Stimulated activated CD8-positive, alpha-beta memory T cell treated with anti-CD3 and anti-CD28 coated beads, Interleukin-7, amount 100 ng/mL, for 1 hour (primary cell): ENCODE measurements at places on chromosomes 2 and 18.

GRCh38 chr2:128304715-128305554, 13.7 kb downstream of the HS6ST1 start:
- no peak for DNase-seq

GRCh38 chr2:12399240-12399639, 317.5 kb upstream of the TRIB2 start:
- DNase-seq: no peak

DNA sequence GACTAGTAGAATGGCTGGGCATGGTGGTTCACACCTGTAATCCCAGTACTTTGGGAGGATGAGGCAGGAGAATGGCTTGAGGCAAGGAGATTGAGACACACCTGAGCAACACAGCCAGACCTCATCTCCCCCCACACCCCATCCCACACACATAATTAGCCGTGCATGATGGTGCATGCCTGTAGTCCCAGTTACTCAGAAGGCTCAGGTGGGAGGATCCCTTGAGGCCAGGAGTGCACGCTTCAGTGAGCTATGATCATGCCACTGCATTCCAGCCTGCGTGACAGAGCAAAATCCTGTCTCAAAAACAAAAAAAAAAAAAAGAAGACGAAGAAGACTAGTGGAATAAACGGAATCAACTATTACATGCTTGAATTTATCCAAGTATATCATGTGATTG, 150.0 kb downstream of the STK39 start:
- DNase-seq: no peak

DNA sequence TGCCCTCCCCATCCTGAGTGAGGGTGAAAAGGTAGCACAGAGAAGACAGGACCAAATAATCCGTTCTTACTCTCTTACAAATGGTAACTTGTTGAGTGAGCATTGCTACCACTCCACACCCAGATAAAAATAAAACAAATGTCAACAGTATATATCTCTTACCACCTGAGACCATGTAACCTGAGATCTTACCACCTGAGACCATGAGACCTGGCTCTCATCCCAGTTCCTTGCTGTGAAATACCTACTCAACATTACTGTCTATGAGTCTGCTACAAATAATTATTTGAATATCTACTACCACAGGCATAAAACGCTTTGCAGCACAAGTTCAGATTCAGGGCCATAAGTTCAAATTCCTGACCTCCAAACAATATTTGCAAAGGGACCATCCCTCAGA, 234.7 kb downstream of the C1D start:
- DNase-seq: no peak

GRCh38 chr2:174153757-174154680, 94.3 kb downstream of the OLA1 start:
- no peak for DNase-seq

DNA sequence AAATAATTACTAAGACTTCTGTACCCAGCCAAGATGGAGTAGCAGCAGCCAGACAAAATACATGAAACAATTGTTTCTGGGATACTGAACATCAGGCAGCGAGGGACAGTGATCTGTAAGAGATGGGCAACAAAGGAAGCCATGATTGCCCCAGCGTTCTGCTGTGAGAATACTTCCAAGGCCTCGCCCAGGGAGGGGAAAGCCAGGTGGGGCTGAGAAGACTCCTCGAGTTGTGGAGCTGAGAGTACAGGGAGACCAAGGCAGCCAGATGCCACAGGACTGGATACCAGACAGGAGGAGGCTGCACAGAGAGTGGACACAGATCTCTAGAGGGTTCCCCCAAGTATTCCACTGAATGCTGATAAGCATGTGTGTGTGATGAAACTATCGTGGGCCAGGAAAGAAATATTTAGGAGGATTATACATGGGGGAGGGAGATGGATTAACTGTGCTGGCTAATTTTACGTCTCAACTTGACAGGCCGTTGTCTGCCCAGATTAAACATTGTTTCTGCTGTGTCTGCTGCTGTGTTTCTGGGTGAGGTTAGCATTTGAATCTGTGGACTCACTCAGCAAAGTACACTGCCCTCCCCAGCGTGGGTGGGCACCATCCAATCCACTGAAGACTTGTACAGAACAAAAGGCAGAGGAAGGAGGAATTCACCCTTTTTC, 10.2 kb upstream of the LIMS2 start:
- DNase-seq: no peak

DNA sequence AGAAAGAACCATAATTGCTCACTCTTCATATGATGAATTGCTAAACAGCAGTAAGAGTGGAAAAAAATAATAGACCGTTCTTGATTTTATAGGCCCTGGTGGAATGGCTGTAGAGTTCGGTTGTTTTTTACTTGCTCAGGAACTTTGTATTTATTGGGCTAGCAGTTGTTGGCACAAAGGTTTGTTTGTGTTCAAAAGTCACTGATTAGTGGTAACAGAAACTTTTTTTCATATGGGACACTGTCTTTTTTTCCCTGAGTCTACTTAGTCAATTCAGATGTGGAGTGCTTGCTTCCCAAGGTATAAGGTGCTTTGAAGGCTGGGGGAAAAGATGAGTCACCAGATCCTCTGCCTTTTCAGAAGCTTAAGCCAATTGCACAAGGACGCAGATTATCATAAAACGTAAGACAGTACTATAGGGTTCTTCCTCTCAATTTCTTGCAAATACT, 25.8 kb downstream of the PHLPP1 start:
- no peak for DNase-seq

DNA sequence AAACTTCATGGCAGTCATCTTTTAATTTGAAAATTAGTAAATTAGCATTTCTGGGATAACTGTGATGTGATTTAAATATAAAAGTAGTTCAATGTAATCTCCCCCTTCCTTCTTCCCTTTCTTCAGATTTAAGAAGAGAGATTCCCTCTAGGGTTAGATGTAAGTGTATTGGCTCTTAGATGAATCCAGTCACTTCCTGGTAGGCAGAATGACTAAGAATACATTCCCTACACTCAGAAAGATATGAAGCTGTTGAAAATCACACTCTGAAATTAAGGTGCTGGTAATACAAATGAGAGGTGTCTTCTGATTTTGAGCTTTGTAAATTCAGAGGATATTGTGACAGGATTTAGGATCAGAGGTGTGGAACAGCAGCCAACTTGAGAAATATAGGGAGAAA, 71.6 kb downstream of the TDRD15 start:
- no peak for DNase-seq

- DNase-seq: no peak
Measured at GRCh38 chr2:151947813-151948165, 119.6 kb upstream of the ARL5A start.

GRCh38 chr2:12302691-12303090, 414.0 kb upstream of the TRIB2 start:
- DNase-seq: no peak

DNA sequence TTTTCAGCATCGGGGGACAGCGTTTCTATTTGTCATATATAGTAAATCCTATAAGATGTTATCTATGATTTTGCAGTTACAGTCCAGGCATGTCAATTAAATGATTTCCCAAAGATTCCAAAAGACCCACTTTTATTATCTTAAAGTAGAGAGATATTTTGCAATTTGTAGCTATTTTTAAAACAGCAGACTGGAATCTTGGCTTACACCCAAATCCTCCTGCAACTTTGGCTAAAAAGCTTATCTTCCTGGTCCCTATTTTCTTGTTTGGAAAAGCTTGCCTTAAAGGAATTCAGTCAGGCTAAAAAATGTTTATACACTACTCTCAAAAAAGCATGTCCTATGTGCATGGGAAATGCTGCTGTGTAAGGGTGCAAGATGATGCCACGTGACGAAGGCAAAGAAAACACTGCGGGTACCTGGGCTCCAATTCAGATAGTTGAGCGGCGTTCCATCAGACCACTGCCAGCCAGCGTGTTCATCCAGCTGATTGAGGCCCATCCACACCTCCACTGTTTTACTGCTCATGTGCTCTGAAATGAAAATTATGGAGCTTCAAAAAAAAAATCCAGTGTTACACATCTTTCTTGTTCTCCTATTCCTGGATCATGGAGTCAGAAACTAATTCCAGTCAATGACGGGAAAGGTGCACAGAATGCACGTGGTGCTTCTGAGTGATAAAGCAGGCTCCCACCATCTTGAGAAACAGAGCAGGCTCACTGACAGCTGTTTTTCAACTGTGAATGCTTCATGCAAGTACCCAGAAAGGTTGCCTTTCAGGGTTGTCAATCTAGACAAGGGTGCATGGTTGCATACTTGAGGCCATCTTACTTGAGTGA, 33.8 kb downstream of the PLA2R1 start:
- no peak for DNase-seq

DNA sequence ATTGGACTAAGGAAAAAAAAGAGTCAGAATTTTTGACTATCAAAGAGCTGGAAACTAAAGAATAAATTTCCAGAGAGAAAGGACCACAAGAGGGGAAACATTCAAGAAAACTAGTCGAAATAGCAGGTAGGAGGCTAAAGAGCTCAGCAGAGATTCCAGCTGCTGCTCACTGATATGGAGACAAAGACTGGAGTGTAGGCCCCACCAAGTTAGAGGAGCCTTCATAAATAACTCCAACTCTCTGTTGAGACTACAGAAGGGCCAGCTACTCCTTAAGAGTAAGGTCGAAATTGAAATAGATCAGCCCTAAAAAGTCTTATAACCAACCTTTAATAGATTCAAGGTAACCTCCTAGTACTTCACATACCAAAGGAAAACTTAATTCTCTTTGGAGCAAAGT, 31.1 kb downstream of the SS18 start:
- DNase-seq: no peak

DNA sequence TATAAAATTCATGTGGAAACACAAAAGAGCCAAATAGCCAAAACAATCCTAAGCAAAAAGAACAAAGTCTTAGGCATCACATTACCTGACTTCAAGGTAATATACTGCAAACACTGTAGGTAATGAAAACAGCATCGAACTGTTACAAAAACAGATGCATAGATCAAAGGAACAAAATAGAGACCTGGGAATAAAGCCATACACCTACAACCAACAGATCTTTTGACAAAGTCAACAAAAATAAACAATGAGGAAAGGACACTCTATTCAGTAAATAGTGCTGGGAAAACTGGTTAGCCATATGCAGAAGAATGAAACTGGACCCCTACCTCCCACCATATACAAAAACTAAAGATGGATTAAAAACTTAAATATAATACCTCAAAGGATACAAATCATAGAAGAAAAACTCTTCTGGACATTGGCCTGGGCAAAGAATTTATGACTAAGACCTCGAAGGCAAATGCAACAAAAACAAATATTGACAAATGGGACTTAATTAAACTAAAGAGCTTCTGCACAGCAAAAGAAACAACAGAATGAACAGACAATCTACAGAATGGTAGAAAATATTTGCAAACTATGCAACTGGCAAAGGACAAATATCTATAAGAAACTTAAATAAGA, 218.0 kb downstream of the PHLPP1 start:
- DNase-seq: no peak

DNA sequence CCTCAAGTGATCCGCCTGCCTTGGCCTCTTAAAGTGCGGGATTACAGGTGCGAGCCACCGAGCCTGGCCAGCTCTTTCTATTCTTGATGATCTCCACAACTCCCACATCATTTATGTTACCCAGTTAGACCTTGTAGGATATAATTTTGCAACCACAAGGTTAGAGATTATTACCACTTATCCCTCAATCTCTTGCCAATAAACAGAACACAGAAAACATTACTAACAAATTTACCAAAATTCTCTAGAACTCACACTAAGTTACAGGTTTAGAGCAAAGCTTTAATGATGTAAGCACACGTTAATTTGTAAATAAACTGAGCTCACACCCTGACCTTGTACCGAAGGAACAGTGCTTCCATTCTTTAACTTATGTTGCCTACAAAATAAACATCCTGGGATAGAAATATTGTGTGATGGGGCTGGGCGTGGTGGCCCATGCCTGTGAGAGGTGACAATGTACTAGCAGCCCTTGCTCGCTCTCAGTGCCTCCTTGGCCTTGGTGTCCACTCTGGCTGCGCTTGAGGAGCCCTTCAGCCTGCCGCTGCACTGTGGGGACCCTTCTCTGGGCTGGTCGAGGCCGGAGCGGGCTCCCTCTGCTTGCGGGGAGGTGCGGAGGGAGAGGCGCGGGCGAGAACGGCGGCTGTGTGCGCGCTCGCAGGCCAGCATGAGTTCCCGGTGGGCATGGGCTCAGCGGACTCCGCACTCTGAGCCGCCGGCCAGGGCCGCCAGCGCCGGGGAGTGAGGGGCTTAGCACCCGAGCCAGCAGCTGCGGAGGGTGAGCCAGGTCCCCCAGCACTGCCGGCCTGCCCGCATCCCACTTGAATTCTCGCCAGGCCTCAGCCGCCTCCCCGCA, 42.1 kb upstream of the ITSN2 start:
- DNase-seq: no peak

GRCh38 chr2:138269765-138270164, 231.8 kb upstream of the SPOPL start:
- DNase-seq: no peak

DNA sequence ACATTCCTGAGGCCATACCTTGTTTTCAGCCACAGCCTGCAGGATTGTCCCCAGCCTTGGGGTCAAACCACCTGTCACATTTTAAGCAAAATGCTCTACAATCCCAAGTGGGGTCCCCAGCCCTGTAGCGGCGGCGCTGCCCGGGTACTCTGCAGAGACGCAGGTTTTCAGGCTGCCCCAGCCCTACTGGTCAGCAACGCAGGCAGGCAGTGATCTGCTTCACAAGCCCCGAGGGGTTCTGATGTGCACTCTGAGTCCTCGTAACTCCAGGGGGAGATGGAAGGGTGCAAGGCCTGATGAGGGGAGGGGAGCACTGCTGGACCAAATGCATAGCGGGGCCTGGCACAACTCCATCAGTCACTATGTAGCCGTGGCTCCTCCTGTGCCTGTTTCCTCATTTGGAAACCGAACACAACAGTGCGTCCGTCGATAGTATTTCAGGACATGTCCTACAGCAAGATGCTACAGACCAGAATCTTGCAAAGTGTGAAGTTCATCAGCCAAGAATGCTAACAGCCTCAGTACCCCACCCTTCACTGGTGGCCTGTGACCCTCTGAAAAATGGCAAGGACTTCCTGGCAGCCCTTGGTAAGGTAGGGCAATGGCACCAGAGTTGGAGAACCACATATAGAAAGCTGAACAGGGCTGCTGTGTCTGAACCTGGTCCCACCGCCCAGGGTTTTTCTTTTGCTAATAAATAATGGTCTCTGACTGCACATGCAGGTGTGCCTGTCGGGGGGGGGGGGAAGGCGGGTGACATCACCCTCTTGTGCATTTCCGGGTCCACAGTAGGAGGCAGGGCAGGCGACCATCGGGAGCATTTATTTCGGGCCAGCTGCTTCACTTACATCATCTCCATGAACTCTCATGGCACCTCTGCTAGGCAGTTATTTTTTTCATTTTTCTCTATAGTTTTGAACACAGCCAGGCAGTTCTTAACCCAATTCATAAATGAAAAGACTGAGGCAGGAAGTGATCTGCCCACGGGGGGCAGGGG, 50.6 kb upstream of the TFCP2L1 start:
- no peak for DNase-seq

- no peak for DNase-seq
Measured at GRCh38 chr2:3639653-3640052, 18.3 kb upstream of the ALLC start.
